ENCODE measurements at places on chromosomes 5 and 9. TPM values are rescaled to one million over a fixed set of nuclear protein-coding genes. Genes with fewer than 3 reads are reported as not detected.
A peak's percentile ranks its signal among the peaks of the same experiment; 100 is the strongest.

DNA sequence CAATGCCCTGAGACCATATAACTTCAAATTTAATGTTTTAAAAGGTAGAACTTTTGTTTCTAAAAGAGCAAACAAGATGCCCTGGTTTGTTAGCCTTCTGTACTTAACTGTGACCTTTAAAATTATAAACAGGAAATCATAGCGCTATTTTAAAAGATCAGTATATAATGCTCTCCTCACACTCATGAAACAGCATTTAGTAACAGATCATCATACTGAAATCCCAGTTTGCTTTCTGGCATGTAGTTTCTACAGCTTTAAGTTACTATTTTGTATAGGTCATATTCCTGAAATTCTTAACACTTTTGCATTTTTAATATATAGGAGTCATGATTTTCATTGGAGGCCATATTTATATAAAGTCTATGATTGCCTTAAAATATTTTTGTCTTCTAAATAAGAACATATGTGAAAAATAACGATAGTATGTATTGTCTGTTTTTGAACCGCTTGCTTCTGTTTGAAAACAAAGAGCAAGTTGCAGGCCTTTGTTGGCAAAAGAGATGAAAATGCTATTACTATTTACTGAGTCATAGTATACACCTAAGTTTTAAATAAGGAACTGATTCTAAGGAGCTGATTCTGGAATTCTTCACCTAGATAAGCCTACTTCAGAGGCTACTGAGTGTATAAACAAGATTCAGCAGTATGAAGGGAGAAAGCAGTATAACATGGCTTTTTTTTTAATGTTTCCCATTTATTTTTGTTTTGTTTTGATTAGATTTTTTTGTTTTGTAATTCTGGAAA, 20.5 kb downstream of the SRFBP1 start:
- no peak for DNase-seq

DNA sequence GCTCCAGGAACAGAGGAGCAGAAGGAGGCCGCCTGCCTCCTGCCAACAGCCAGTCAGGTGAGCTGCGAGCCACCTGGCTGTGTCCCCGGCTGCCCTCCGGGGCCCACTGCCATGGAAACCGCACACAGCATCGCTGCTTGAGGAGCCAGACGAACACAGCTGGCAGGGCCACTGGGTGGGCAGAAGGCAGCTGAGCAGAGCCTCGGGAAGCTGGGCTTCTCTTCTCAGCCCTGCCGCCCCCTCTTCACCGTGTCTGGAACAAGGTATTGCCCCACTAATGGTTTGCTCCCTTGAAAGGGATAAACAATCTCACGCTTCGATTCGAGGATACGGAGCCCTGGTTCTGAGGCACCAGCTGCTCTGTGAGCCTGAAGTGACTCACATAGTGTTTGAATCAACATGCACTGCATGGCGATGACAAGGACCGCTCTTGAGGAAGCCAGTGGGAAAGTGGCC, 63.7 kb upstream of the RUFY1 start:
- DNase-seq = no peak

The ANKRD55 gene
- polyA plus RNA-seq = 1.1 TPM

The SLC25A2 gene
- polyA plus RNA-seq = not detected

The HMMR gene
- polyA plus RNA-seq = 24.6 TPM

The FSD1L gene
- 10.6 TPM for polyA plus RNA-seq

The SCGB3A2 gene
- polyA plus RNA-seq = not detected

DNA sequence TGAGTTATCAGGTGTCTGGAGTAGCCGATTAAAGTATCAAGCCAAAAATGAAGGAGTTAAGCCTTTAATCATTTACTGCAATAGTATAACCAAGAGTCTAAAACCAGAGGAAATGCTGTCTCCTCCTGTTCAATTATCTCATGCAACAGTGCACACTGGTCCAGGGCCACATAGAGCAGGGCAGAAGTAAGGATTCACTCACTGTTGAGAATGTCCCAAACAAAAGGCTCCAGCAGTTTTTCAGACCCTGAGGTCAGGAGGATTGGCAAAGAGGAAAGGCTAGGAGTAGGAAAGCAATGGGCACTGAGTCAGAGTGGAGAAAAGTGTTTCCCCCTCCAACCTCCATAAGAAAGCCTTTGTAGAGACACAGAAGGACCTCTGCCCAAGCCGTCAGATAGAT, 168.2 kb downstream of the RNF180 start:
- DNase-seq = no peak

GRCh38 chr5:180860273-180860886, 696 bp downstream of the ZFP62 start:
- no peak for DNase-seq

The C6 gene
- polyA plus RNA-seq = 2.9 TPM

DNA sequence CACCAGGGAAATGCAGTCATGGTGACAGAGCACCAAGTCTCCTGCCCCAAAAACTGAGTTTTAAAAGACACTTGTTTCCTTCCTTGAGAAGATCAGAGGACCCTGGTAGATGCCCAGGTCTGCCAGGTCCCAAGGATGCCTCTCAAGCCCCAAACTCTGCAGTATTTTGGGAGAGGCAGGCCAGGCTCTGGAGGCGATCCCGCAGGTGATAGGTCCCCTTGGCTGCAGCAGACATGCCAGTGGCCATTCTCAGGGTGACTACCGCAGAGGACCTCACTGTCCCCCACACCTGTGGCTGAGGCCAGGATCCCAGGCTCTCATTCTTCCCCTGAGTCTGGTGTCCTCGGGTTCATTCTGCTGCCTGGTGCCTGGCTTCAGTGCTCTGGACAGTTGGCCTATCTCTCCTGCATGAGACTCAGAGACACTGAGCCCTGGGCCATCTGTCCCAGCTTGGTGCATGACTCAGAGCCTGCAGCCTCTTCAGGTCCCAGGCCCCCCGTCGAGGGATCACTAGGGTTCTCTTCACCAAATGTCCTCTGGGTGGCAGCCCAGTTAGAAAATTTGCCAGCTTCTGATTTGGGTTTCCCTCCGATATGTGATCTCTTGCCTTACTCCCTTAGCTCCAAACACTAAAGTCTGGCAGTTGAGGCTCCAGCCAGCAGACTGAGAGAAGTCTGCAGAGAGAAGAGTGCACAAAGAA, 59.7 kb upstream of the GARNL3 start:
- no peak for DNase-seq

The ZFP2 gene
- polyA plus RNA-seq = 8.1 TPM

DNA sequence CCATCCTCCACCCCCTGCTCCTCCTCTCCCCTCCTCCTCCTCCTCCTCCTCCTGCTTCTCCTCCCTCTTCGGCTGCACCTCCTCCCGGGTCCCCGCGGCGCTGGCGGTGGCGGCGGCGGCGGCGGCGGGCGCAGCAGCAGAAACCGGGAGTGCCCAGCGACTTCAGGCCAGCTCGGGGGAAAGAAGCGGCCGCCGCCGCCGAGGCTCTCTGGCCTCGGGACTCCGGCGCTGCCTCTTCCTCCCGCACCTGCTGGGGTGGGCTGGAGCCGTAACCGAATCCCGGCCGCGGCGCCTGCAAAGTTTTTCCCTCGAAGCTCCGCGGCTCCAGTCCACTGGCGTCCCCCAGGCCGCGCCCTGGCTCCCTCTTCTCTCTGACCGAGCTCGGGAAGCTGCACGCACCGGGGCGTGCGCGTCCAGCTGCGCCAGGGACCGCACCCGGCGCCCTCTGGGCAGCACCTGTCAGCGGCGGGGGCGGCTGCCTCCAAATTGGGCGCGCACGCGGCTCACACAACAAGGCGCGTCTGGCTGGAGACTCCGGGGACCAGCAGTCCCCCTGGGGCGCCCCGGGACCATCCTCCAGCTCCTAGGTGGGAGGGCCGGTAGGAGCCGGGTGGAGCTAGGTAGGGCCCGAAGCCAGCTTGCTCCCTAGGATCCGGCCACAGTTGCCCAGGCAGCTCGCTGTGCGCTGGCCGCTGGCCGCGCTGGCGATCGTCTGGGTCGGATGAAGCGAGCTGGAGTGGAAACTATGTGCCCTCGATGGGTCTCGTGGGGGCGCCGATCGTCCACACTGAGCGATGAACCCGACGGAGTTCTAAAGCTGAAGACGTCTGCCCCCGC, at the start of gene MCTP1:
Gene MCTP1 (minus strand): TSS at position 523 of the 837 bp plus-strand sequence.
- peak; percentile 23 for DNase-seq

The SPTAN1 gene
- polyA plus RNA-seq = 288 TPM

The FAM81B gene
- polyA plus RNA-seq = 7.4 TPM

- no peak for DNase-seq
Measured at GRCh38 chr5:89342106-89342876, 459.3 kb upstream of the MEF2C start.

- DNase-seq = no peak
Measured at GRCh38 chr9:27524236-27524635, at the start of gene IFNK. TSS of gene IFNK (plus strand) at chr9:27524290. CDS start at chr9:27524337, 47 bp downstream.

The STXBP1 gene
- 23.4 TPM for polyA plus RNA-seq

DNA sequence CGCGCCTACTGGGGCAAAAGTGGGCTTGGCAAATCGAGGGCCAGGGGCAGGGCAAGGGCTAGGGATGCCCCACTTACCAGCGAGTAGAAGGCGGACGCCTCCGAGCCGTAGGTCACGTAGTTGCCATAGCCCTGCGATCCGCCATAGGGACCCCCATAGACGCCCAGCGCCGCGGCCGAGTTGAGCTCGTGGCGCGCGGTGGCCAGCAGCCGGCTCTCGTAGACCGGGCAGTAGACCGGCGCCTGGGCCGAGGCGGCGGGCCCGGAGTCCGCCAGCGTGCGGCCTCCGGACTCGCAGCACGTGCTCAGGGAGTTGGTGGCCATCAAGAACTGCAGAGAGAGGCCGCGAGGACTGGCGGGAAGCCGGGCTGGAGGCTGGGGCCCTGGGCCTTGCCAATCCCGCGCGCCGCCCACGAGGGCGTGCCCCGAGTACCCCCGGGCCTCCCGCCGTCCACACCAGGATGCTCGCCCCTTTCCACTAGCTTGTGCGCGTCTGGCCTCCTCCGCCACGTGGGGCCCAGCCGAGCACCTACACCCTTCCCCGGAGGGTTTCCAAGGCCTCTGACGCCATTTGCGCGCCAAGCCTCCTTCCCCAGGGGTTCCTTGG, 891 bp downstream of the IRX4 start:
- no peak for DNase-seq

- no peak for DNase-seq
Measured at GRCh38 chr9:134678666-134679443, 37.3 kb downstream of the COL5A1 start.

DNA sequence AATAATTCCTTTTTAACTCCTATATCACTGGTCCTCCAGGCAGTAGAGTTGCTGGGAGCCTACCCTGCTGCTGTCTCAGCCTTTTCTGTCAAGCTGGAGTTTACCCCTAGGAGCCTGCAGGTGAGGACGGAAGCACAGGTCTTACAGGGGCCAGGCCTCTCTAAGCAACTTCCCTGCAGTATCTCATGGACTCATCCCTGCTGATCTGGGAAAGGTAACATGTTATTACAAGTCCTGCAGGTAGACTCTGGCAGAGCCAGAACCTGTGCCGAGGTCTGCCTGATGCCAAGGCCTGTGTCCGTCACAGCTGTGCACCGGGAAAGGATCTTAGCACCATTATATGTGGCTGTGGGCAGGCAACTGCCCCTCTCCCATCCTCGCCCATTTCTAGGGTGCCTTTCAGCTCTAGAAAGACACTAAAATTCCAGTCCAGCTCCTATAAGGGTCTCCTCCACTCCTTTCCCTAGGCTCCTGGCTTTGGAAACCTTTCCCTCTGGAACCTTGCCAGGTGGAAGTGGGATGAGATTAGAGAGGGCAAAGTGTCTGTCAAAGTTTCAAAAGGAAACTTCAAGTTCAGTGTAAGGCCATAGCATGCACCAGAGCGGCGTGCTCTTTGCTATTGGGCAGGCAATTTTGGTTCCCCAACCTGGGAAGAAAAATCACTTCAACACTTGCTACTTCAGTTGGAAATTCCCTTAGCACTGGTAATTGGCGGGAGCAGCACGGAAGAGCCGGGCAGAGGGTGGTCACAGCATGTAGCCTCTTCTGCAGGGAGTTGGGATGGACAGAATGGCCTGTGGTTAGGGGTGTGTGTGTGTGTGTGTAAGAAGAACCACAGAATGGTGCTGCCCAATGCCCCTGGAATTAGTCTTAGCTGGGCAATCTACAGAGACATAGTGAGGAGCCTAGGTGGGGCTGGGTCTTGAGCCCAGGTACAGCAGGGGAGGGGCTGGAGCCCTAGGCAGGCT, 17.5 kb downstream of the TMEM171 start:
- no peak for DNase-seq

GRCh38 chr5:88203981-88204750, 64.5 kb downstream of the TMEM161B start:
- DNase-seq = no peak

- no peak for DNase-seq
Measured at GRCh38 chr5:119541716-119542115, 87.6 kb upstream of the FAM170A start.

- no peak for DNase-seq
Measured at GRCh38 chr5:68861099-68861498, 232.7 kb upstream of the SLC30A5 start.

DNA sequence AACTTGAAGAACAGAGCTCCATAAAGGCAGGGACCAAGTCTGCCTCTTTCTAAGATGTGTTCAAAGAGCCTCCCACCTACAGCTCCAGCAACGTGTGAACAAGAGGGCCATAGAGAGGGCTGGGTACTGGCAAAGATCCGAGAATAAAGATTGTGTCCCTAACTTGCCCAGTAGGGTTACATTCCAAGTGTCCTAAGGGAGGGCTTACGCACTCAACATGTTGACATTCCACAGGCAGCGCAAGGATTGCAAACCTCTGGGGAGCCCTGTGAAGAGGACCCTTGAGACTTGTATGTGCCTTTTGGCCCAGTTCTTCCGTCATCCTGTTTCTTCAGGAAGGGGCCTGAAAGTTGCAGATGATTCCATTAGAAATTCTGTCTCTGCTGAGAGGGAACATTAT, 48.2 kb upstream of the ENTREP1 start:
- no peak for DNase-seq

GRCh38 chr5:143509758-143510221, 106.3 kb upstream of the NR3C1 start:
- DNase-seq = no peak

The IFNK gene
- not detected for polyA plus RNA-seq

GRCh38 chr5:169460123-169460522, 123.5 kb upstream of the SPDL1 start:
- no peak for DNase-seq

GRCh38 chr9:87854580-87854955, 28.1 kb upstream of the SPATA31E1 start:
- DNase-seq = no peak

- DNase-seq = no peak
Measured at GRCh38 chr5:6556089-6556801, 76.6 kb downstream of the NSUN2 start.

DNA sequence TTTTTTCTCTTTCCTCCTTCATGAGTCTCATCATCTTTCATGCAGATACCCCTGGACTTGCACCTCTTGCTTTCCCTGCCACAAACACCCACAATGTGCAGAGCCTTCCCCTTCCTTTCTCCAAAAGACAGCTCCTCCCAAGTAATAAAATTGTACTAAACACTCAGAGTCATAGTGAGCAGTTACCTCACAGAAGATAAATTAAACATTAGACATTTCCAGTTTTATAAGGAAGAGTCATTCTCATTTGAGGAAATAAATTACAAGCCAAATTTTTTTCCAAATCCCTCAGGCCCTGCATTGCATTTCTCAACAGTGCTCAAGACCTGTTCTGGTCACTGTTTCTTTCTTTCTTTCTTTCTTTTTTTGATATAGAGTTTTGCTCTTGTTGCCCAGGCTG, 131.5 kb downstream of the ATPSCKMT start:
- DNase-seq = no peak

The MYOZ3 gene
- polyA plus RNA-seq = 5.7 TPM

The PRSS3 gene
- polyA plus RNA-seq = 2.6 TPM

The NUP155 gene
- polyA plus RNA-seq = 26.5 TPM

Measured in right renal cortex interstitium (tissue), 3 donors.